ENCODE measurements at places on chromosomes 11 and 22. TPM values are rescaled to one million over a fixed set of nuclear protein-coding genes. Genes with fewer than 3 reads are reported as not detected.

DNA sequence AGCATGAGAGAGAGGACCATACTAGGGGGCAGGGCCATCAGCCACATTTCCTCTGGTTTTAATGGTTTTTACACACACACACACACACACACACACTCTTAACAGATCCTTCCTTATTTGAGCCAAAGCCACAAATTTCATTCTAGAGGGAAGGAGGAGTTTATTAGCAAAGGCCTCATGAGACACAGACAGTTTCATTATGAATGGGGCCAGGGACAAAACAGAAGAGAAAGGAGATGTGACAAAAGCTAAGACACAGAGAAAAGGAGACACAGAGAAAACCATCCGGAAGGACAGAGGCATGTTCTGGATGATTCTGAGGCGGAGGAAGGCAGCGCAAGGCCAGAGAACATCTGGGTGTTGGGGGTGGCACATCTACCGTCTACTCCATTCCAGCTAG, 32.2 kb upstream of the ARFGAP3 start:
- DNase-seq, result no peak

DNA sequence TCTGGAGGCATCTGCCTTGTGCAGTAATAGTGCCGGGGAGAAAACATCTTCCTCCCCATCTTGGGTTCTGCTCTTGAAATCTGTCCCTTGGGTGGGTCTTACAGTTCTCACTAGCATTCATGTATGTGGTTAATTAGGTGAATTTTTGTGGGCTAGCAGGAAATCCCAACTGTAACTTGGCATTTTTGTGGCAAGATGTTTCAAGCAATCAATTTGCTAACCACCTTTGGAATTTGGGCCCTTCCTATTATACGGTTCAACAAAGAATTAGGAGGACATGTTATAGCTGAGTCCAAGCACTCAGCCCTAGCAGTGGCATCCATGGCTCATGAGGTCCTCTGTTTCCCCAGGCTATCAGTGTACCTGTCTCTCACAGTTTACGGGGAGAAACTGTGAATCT, 89.1 kb upstream of the MTNR1B start:
- DNase-seq, result no peak

DNA sequence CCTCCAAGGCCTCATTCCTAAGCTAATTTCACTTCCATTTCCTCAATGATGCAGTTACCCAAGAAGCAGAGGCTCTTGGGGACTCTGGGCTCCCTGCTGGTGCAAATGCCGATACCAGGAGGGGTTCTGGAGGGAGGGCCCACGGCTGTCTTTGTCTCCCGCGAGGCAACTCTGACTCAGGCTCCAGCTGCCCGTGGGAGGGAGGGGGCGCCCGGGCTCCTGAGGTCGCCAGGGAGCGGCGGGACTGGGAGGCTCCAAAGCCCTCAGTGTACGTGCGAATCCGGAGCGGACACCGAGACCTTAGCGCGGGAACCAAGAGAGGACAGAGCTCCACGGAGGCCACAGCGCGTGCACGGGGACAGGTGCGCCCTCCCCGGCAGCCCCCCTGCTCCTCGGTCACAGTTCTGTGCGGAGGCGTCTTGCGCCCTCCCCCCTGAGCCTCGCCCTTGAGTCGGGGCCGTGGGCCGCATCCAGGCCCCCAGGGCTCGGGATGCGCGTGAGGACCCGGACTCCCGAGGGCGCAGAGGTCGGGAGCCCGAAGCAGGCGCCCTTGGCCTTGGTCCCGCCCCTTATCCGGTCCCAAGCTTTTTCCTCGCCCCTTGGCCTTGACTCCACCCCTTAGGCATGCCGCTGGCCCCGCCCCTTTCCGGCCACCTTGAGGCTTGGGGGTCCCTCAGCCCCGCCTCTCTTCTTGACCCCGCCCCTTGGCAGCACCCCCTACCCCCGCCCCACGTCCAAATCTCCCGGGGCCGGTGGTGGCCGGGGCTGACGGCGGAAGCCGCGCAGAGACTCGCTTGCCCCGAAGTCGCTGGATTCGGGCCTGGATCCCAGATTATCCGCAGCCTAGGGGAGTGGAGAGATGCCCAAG, 4.7 kb upstream of the SHISA8 start:
- peak; percentile 70 for DNase-seq

DNA sequence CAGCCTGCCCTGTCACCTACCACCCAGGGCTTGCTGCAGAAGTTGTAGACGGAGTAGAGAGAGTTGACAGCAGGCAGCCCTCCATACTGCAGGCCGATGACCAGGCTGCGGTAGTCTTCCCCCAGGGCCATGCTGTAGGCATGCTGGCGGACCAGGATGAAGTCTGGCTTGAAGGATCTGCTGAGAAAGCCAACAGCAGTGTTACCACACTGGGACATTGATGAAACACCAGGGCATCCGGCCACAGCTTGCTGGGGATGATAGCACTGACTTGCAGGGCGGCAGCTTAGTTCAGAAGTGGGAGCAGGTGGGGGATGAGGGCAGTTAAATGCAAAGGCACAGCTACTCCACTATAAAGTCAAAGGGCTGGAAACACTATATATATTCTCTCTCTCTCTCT, 67.4 kb downstream of the TIMP3 start:
- no peak for DNase-seq

Gene OR52E8
- not detected for total RNA-seq

- DNase-seq, result no peak
Measured at GRCh38 chr11:115627666-115628460, 123.6 kb upstream of the CADM1 start.

GRCh38 chr11:2085251-2086066, 53.7 kb downstream of the IGF2 start:
- no peak for DNase-seq

- no peak for DNase-seq
Measured at GRCh38 chr11:16148301-16148931, 207.9 kb downstream of the SOX6 start.

DNA sequence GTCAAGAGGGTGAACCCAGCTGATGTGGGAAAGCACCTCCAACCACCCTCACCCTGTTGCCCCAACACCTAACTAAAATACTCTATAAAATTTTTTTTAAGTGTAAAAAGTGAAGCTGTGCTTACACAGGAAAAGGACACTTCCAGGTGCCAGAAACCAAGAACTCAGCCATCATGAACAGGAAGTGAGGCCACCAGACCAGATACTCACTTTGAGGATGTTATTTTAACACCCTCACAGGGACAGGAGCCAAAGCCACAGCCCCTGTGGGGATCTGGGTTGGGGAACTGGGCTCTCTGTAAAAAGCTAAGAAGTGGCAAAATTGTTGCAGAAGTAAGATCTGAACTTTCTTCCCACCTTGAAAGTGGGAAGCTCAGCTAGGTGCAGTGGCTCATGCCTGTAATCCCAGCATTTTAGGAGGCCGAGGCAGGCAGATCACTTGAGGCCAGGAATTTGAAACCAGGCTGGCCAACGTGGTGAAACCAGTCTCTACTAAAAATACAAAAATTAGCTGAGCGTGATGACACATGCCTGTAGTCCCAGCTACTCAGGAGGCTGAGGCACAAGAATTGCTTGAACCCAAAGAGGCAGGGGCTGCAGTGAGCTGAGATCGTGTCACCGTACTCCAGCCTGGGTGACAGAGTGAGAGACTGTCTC, 3.8 kb downstream of the RSPH14 start:
- peak; percentile 61 for DNase-seq

DNA sequence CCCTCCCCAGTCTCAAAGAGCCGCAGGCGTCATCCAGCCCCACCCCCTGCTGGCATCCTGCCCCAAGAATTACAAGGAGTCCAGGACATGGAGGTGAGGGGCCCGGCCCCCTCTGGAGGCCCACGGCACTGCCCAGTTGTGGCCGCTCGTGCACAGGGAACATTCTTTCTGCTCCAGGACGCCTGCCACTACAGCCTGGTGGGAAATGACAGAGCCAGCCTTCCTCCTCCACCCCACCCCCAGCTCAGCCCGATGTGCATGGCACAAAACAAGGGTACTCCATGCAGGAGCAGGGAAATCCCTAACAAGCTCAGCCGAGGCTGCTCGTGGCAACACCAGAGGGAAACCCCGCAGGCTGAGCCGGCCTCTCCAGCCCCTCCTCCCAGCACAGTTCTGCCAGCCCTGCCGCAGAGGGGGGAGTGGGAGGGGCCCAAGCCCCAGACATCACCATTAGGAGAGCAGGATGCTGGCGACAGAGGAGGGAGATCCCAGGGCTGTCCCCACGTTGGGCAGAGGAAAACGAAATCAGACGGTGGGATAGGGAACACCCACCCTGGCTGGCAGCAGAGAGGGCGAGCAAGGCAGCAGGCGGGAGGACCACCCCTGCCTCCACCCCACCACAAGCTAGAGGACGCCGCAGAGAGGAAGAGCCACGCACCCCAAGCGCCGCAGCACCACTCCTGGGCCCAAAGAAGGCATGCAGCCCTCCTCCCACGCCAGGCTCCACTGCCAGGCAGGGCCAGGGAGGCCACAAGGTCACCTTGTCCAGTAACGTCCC, 10.0 kb downstream of the IGSF9B start:
- DNase-seq, result no peak

Gene CD82
- total RNA-seq, result 49.6 TPM

DNA sequence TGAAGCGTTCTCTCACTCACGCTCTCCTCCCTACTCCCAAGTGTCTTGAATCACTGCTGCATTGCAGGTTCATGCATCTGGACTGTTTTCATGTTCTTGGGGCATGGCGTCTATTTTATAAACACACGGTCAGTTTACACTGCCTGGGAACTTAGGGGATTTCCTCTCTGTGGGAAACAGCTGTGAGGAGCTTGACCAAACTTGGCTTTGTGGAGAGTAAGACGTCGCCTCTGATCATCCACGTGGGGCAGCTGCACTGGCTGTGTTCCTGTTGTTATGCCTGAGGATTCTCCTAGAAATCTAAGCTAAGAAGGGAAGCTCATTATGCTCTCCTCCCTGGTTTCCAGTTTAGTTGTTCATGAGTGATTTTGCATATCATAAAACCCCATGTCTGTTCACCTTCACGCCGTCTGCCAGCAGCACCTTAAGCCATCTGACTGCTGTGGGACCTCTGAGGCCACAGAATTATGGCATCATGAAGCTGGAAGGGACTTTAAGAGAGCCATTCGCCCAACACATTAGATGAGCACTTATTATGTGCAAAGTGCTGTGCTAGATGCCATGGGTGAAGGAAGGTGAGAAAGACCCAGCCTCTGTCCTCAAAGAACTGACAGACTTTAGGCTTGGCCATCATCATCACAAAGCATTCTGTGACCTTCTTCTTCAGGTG, 38.8 kb upstream of the POU2AF1 start:
- DNase-seq, result no peak

Gene RCOR2
- not detected for total RNA-seq

All from stomach (tissue), 19 donors.